ENCODE measurements at places on chromosomes 11 and 22.
A peak's percentile ranks its signal among the peaks of the same experiment; 100 is the strongest.

DNA sequence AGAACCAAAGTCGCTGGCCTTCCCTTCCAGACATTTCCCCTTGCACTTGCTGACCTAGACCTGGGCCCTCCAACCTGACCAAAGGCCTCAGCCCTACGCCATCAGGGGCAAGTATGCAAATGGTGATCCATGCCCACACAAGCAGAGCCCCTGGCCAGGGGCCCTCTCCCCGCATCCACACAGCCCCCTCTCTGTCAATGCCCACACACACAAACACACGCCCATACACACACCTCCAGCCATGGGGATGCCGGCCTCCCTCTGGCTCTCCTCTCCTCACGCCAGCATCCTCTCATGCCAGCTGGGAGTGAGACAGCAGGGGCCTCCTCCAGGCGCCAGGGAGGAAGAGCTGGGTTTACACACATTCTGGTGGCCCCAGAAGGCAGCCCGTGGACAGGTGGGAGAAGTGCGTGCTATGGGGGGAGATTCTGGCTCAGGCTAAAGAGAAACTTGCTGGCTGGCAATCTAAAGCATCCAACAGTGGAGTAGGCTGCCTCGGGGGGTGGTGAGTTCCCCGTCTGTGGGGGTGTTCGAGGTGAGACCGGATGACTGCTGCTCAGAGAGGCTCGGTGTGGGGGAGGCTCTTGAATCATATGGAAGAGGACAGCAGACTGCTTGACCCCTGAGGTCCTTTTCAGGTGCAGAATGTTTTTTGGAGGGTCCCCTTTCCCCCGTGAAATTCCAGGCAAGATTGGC lies 4.8 kb downstream of the NRXN2 start:
- no peak for DNase-seq

- no peak for DNase-seq
These were observed 4.4 kb downstream of the ASCL2 start for GRCh38 chr11:2265854-2266585.

- no peak for DNase-seq
These were observed 47.1 kb downstream of the SLC22A12 start for GRCh38 chr11:64638018-64638665.

GRCh38 chr11:79160791-79161403 lies 279.9 kb downstream of the TENM4 start:
- DNase-seq, result peak; percentile 43

GRCh38 chr11:82959987-82960778 lies 58.6 kb downstream of the DDIAS start:
- DNase-seq, result no peak

DNA sequence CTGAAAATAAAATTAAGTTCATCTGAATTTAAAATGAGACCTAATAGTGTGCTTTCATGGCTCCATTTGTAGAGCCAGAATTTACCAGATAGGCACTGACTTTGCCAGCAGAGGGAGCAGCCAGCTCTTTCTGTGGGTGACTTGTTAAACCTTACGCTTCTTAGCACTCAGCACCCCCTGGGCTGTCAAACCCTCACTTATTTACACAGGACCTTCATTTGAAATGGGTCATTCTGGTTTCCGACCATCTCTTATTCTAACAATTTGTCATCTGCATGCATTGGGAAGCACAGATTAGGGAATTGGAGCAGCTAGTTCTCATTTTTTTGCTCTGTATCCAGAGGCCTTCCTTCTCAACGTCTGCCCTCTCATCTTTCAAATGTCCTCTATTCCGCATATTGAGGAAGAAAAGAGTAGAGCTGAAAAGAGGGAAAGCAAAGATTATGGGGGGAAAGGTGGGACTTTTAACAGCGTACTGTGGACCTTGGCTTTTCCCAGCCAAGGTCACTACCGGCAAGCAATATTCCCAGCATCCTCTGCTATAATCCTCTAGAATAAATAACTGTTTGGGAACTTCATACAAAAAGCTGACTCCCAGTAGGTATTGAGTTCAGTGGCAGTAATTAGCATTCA lies 3.1 kb downstream of the ASRGL1 start:
- DNase-seq, result no peak

- peak; percentile 26 for DNase-seq
These were observed 22.4 kb downstream of the DGAT2 start for GRCh38 chr11:75790986-75791385.

GRCh38 chr11:76329983-76330382 lies 50.9 kb downstream of the THAP12 start:
- no peak for DNase-seq

GRCh38 chr11:60242740-60243239 lies at the start of gene MS4A4E:
MS4A4E (minus strand) TSS chr11:60243137; CDS start chr11:60230055, 13,082 bp downstream.
- no peak for DNase-seq

GRCh38 chr22:40855979-40856512 lies 393 bp downstream of the ST13 start:
- peak; percentile 33 for DNase-seq

GRCh38 chr11:44398266-44399030 lies 88.5 kb upstream of the ALX4 start:
- peak; percentile 39 for DNase-seq

GRCh38 chr11:65130631-65131416 lies 3.5 kb downstream of the SYVN1 start:
- DNase-seq, result no peak
